Motor neuron (in vitro differentiated cells): ENCODE measurements at places on chromosomes 12 and 14. TPM values are rescaled to one million over a fixed set of nuclear protein-coding genes. Genes with fewer than 3 reads are reported as not detected.

Gene SPSB2
- total RNA-seq = 6.3 and 7.3 TPM in 2 replicates

Gene TAS2R50
- total RNA-seq = 0.68 and 0.75 TPM in 2 replicates

Gene PLBD1
- total RNA-seq = 1.3 and 2.0 TPM in 2 replicates

Gene TMEM30B
- total RNA-seq = 0.33 and 0.34 TPM in 2 replicates

Gene TMPRSS12
- 0.13 TPM in 1 of 2 replicates, not detected in the other for total RNA-seq

Gene TIMM9
- 41.6 and 43.6 TPM in 2 replicates for total RNA-seq

Gene TAS2R20
- 2.5 and 2.6 TPM in 2 replicates for total RNA-seq

DNA sequence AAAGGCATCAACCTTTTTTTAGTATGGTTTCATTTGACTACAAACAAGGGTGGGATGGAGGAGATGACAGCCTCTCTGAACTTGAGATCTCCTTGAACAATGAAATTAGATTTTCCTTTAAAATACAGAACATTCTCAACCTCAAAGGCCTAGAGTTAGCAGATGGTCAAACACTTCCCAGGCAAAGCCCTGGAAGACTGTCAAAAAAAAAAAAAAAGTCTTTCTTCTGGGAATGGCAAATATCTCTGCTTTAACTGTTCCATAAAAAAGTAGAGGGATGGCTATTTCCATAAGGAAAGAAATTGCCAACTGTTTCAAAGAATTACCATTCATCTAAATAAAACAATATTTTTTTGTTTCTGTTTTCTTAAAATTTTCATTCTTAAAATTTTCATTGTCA lies 870.8 kb downstream of the GALC start:
- ATAC-seq = no peak

DNA sequence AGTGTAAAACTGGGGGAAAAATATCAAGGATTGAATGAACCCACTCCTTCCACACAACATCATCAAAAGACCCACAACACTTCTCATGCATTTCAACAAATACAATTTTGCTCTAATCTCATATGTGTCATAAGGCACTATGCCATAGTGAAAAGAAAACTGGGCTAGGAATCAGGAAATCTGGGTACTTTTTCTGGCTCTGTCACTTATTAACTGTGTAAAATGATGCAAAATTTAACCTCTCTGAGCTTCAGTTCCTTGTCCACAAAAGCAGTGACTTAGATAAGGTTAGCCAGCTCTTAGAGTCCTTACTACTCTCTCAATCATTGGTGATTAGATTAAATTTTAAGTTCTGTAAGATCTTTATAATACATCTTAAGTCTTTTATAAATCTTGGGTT lies 250.5 kb upstream of the SOX5 start:
- ATAC-seq = no peak

DNA sequence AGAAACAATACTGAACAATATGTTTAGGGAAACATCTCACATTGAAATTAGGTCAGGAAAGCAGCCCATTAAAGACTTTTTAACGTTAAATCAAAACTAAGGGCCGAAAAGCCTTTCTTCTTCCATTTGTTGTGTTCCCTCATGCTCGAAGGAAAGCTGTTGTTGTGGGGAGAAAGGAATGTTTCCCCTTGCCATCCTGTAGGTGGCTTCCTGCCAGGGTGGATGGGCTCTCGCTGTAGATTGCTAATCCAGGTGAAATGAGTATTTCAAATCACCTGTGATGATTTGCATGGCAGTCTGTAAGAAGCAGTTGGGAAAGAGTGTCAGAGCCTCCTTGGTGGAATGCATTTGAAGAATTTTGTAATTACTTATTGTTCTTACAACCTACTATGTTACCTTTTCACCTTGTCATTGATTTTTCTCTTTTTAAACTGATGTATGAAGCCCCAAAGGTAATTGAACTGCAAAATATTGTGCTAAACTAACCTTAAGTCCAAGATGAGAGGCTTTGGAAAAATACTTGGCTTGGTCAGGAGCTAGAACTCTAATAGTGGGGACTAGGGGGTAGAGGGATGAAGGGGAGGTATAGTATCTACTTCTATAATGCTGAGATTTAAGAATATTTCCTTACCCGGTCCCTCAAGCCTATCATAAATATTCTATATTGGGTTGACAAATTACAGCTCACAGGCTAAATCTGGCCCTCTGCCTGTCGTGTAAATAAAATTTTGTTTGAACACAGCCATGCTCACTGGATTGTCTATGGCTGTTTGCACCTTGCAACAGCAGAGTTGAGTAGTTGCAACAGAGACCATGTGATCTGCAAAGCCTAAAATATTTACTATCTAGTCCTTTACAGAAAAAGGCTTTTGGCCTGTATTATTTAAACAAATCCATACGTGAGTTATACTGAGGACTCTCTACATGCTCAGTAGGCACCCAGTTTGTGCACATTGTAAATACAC lies 7.7 kb upstream of the DCP1B start:
- no peak for ATAC-seq

- peak; percentile 72 for ATAC-seq
Observed at GRCh38 chr12:29783773-29784666, at the start of gene TMTC1. Gene TMTC1 (minus strand): TSS chr12:29783942. CDS start chr12:29783751, 191 bp downstream.

DNA sequence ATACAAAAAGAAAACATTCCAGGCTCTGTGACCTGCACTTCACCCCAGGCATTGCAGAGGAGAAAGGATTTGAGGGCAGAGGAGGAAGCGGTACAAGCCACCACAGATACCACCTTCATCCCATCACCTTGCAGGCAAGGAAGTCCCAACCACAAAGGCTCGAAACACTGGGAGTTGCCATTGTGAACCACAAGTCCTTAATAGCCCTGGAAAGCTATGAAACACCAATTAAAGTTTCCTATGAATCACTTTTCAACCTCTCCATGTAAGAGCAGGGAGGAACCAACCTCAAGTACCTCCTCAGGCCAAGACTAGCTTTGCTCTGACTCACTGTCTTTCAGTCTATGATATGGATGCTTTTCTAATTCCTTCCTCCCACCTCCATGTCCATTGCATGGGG lies 27.0 kb downstream of the MAP3K9 start:
- no peak for ATAC-seq

- ATAC-seq = no peak
Observed at GRCh38 chr14:84929086-84929485, 600.9 kb upstream of the FLRT2 start.

GRCh38 chr14:61628016-61628725 lies 67.1 kb upstream of the HIF1A start:
- ATAC-seq = no peak

DNA sequence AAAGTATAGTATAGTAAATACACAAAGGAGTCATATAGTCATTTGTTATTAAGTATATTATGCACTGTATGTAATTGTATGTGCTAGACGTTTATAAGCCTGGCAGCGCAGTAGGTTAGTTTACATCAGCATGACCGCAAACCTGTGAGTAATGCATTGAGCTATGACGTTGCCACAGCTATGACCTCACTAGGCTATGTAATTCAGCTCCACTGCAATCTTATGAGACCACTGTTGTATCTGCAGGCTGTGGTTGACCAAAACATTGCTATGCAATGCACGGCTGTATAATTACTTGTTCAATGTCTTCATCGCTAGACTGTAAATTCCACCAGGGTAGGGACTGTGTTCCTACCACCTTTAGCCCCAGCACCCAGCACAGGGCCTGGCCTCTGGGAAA lies 53.2 kb upstream of the VASH1 start:
- peak; percentile 64 for ATAC-seq

GRCh38 chr14:32710231-32710671 lies 228.4 kb upstream of the NPAS3 start:
- ATAC-seq = peak; percentile 75

DNA sequence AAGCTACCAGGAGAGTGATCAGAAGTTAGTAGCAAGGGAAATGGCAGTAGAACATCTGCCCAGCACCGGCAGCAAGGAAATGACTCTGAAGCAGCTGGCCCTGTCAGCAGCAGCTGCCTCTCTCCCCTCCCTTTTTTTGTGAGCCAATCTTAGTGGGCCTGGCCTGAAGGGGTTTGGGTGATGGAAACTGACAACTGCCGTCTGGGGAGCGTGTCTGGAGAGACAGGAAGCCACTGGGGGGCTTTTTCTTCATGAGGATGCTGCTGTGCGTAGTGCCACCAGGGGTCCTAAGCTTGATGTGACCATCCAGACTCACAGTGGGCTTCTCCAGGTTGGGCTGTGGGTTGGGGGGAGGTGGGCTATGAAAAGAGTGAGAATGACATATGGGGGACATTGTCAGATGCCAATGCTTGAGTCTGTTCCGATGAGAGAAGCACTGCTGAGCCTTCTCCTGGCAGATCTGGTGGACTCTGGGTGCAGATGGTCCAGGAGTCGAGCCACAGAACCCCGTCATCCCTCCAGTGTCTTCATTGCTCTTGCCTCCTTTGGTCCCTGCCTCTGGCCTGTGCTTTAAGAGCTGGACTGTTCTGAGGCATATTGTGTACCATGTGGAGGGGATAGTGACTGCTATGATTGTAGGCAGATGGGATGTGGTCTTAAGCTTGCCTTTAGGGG lies 87.6 kb upstream of the HIF1A start:
- ATAC-seq = no peak

GRCh38 chr12:81944886-81945285 lies 185.7 kb upstream of the PPFIA2 start:
- ATAC-seq = no peak

GRCh38 chr12:121574025-121574424 lies 6.8 kb downstream of the KDM2B start:
- ATAC-seq = no peak

GRCh38 chr12:119710965-119711551 lies 43.1 kb downstream of the PRKAB1 start:
- ATAC-seq = no peak

GRCh38 chr14:43651896-43652295 lies 855.2 kb downstream of the FSCB start:
- no peak for ATAC-seq

- no peak for ATAC-seq
Observed at GRCh38 chr12:132525833-132526455, 36.0 kb downstream of the FBRSL1 start.

GRCh38 chr12:127680516-127680915 lies 586.5 kb upstream of the TMEM132C start:
- no peak for ATAC-seq

DNA sequence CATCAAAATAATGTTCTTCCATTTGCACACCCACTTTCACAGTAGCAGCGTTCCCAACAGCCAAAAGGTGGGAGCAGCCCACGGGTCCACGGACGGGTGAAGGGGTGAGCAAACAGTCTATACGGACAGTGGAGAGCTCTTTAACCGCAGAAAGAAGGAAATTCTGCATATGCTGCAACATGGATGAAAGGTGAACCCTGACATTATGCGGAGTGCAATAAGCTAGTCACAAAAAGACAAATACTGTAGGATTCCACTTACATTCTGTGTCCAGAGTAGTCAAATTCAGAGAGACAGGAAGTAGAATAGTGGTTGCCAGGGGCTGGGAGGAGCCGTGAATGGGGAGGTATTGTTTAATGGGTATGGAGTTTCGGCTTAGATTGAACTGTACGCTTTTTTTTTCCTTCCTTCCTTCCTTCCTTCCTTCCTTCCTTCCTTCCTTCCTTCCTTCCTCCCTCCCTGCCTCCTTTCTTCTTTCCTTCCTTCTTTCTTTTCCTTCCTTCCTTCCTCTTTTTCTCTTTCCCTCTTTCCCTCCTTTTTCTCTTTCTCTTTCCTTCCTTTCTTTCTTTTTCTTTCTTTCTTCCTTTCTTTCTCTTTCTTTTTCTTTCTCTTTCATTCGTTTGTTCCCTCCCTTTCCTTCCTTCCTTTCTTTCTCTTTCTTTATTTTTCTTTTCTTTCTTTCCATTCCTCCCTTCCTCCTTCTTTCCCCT lies 15.8 kb upstream of the ANKRD9 start:
- ATAC-seq = peak; percentile 3

GRCh38 chr14:64363265-64363846 lies 24.8 kb upstream of the MTHFD1 start:
- peak; percentile 83 for ATAC-seq
